Neural crest cell (in vitro differentiated cells): ENCODE measurements at places on chromosomes 16 and 17. TPM values are rescaled to one million over a fixed set of nuclear protein-coding genes. Genes with fewer than 3 reads are reported as not detected.
A peak's percentile ranks its signal among the peaks of the same experiment; 100 is the strongest.

DNA sequence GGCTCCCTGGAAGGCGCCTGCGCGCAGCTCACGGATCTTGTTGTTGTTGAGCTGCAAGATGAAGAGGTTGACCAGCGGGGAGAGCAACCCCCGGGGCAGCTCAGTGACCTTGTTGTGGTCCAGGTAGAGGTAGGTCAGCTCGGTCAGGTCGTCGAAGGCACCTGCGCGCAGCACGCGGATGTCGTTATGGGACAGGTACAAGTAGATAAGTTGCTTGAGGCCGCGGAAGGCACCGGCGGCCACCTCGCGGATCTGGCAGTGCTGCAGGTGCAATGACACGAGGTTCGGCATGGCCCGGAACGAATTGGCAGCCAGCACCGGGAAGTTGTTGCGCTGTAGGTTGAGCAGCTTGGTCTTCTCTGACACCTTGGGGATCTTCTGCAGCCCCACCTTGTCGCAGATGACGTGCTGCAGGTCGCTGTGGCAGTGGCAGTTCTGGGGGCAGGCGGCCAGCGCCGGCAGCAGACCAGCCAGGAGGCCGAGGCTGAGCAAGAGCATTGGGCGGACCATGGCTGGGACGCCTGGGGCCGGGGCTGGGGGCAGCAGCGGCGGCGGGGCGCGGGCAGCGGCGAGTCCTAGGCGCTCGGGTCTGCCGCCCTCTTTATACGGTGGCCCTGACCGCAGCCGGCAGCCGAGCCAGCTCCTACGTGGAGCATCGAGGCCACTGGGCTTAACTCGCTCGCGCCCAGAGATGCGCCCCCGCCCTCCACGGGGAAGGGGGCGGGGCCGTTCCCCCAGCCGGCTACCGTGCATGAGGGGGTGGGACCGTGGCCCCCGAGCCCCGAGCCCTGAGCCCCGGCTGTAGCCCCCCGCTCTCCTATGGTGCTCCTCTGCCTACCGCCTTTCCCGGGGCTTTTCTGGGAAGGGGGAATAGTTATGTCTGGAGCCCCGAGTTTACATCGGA is at the start of gene CHAD:
Gene CHAD, minus strand, starts transcription at position 577 of the 904 bp plus-strand sequence. Its CDS starts 67 bp downstream, at position 510.
- H3K4me3 ChIP-seq: peak within 1 kb of the TSS; percentile 80
- H3K27me3 ChIP-seq: peaks cover 44% of the 10 kb centered on the region
- H3K27ac ChIP-seq: no peak within 1 kb of the TSS
- no peaks in the 10 kb centered on the region for H3K36me3 ChIP-seq
- peaks cover 16% of the 10 kb centered on the region for H3K4me1 ChIP-seq

The AANAT gene
- total RNA-seq: 0.39 TPM in 1 of 2 replicates, not detected in the other

GRCh38 chr16:85988723-85989313 is 89.9 kb downstream of the IRF8 start:
- H3K27me3 ChIP-seq: peaks cover 57% of the 10 kb centered on the region
- H3K4me3 ChIP-seq: no peak overlapping the region
- no peaks in the 10 kb centered on the region for H3K4me1 ChIP-seq

DNA sequence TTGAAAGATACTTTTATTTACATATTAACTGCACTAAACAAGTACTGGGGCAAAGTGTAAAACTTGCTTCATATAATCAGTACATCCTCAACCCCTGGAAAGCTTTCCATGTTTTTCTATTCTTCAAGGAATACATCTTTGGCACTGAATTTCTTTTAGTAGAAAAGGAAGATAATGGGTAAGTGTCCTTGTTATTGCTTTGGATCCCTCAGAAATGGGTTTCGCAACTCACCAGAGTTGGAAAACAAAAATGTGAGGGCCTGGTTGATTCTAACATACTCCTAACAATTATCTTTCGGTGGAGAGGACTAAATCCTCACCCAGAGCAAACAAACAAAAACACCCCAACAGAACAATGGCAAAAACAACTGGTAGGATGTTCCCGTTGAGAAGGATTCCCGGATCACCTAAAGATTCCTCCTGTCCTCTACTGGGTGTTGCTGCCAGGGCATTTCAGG is 120.4 kb downstream of the PARN start:
- H3K36me3 ChIP-seq: no peaks in the 10 kb centered on the region
- peaks cover 5% of the 10 kb centered on the region for H3K4me1 ChIP-seq
- no peak overlapping the region for H3K27ac ChIP-seq
- H3K27me3 ChIP-seq: no peaks in the 10 kb centered on the region
- no peak overlapping the region for H3K4me3 ChIP-seq

The CHD3 gene
- 53.3 and 59.7 TPM in 2 replicates for total RNA-seq

GRCh38 chr16:58346831-58347371 is 45.4 kb upstream of the GINS3 start:
- H3K27ac ChIP-seq: no peak overlapping the region
- DNase-seq: no peak
- H3K36me3 ChIP-seq: no peaks in the 10 kb centered on the region
- H3K4me1 ChIP-seq: peaks cover 8% of the 10 kb centered on the region
- H3K27me3 ChIP-seq: peaks cover 43% of the 10 kb centered on the region
- no peak overlapping the region for H3K4me3 ChIP-seq

DNA sequence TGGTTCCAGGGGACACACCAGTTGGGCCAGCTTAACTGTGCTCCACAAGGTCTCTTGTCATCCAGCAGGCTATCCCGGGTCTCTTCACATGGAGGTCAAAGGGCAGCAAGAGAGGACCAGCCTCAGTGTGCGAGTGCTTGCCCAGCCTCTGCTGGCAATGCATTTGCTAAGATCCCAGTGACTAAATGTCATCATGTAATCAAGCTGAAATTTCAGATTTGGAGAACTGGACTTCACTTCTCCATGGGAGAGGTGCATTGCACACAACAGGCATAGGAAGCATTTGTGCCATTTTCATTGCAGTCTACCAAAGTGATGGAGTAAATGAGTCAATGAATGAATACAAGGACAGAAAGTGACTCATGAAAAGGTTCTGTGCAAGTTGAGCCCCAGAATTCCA is 51.2 kb upstream of the KDM8 start:
- H3K27ac ChIP-seq: no peak overlapping the region
- H3K36me3 ChIP-seq: no peaks in the 10 kb centered on the region
- peaks cover 6% of the 10 kb centered on the region for H3K4me1 ChIP-seq
- H3K27me3 ChIP-seq: no peaks in the 10 kb centered on the region
